ENCODE measurements at places on chromosomes 16 and 17.
A peak's percentile ranks its signal among the peaks of the same experiment; 100 is the strongest.

- DNase-seq, result no peak
These were observed 62.5 kb downstream of the SLC39A11 start for GRCh38 chr17:73029991-73030390.

DNA sequence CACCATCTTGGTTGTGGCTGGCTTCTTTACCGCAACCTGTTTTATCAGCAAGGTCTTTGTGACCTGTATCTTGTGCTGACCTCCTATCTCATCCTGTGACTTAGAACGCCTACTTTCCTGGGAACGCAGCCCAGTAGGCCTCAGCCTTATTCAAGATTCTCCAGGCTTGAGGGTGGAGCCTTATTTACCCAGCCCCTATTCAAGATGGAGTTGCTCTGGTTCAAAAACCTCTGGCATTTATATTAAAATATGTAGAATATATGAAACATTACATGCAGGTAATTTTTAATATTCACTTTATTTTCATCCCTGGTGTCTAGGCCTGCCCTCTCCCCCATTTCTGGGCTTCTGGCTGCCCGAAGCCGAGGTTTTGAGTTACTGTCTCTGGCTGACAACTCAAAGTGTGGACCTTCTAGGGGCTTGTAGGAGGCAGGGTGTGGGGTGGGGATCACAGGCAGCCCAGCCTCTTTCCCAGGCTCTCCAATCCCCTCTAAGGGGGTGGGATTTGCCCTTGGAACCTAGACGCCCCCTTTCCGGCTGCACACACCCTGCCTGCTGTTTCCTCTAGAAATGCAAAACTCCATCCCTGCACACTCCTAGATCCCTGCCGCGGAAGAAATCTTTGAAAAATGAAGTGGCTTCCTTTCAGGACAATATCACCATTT, 152.0 kb downstream of the KCNJ12 start:
- DNase-seq, result no peak

DNA sequence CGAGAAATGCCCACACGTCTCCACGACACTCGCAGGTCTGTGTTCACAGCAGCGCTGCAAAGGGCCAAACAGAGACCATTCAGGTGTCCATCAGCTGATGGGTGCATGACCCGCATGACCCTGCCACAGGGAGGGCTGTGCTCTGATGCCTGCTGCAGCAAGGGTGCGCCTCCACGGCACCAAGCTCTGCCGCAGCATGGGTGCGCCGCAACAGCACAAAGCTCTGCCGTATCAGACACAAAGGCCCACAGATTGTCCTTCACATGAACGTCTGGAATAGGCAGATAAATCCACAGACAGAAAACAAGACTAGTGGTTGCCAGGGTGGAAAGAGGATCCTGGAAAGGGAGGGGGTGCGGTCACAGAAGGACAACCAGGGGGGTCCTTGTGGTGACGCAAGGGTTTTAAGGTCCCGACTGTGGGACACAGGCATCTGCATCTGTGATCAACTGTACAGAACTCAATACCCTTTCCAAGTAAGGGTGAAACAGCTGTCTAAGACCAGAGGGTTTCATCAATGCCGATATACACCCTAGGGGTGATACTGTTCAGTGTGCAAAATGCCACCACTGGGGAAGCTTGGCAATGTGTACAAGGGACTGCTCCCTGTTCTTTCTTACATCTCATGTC, 121.0 kb downstream of the ANKRD11 start:
- no peak for DNase-seq

GRCh38 chr17:75269844-75270217, 1.2 kb downstream of the MIF4GD start:
- no peak for DNase-seq

GRCh38 chr16:86220561-86220960, 289.8 kb upstream of the FOXF1 start:
- DNase-seq, result no peak

DNA sequence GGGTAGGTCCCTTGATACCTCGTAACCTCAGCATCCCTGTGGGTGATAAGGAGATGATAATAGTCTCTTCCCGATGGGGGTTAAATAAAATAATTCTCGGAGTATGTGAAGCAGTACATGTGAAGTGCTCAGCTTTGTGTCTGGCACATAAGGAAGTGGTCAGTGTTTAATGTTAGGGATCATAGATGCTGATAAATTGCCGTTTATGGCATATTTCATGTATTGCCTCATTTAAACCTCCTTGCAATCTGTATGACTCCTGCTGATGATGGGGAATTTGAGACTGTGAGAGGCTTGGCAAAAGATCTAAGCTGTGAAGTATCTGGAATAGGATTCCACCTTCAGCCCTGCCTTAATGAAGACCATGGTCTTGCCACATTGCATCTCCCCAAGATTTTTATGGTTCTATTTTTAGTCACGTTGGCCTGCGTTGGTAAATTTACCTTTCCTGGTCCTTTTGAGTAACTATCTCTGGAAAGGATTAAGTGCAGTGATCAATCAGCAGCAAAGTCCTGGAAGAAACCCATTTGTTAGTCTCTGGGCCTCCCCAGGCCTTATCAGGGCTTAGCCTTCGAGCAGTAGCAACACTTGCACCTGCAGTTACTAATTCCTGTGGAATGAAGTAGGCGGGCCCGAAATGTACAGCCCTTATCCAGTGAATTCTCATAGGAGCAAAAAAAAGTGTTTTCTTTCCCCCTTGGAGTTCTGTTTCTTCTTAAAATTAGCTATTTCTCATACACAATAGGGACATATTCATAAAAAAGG, 144.9 kb downstream of the WWOX start:
- no peak for DNase-seq

GRCh38 chr16:2692948-2693651, 10.8 kb downstream of the KCTD5 start:
- peak; percentile 85 for DNase-seq

DNA sequence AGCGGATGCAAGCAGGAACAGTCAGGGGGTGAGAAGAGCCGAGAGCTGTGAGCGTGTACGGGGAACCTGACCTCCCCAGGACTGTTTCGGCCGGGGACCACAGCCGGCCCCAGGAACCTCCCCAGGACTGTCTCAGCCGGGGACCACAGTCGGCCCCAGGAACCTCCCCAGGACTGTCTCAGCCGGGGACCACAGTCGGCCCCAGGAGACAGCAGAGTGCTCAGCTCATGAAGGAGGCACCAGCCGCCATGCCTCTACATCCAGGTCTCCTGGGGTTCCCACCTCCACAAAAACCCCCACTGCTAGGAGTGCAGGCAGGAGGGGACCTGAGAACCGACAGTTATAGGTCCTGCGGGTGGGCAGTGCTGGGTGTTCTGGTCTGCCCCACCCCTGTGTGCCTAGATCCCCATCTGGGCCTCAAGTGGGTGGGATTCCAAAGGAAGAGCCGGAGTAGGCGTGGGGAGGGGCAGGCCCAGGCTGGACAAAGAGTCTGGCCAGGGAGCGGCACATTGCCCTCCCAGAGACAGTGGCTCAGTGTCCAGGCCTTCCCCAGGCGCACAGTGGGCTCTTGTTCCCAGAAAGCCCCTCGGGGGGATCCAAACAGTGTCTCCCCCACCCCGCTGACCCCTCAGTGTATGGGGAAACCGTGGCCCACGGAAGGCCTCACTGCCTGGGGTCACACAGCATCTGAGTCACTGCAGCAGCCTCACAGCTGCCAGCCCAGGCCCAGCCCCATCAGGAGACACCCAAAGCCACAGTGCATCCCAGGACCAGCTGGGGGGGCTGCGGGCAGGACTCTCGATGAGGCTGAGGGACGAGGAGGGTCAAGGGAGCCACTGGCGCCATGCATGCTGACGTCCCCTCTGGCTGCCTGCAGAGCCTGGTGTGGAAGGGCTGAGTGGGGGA, 4.3 kb downstream of the RHBDF1 start:
- no peak for DNase-seq

- DNase-seq, result no peak
These were observed 25.1 kb downstream of the CCDC42 start for GRCh38 chr17:8719291-8720246.
